ENCODE measurements at places on chromosomes 11 and 22.

DNA sequence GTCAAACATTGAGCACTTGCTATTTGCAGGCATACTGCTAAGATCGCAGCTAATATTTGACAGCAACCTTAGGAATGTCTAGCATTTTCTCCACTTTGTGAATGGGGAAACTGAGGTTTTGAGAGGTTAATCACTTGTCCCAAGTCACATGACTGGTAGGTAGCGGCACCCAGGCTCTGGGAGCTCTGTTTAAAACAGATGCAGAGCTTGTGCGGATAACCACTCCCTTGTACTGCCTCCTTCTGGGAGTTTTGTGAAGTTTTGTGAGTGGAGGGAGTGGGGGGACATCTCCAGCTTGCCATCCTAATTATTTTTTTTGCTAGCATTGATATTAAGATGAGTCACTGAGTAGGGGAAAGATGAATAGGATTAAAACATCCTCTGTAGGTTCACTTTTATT is 134.7 kb downstream of the GRIK4 start:
- no peak for DNase-seq

GRCh38 chr11:48000432-48000831 is 20.1 kb downstream of the PTPRJ start:
- no peak for DNase-seq

DNA sequence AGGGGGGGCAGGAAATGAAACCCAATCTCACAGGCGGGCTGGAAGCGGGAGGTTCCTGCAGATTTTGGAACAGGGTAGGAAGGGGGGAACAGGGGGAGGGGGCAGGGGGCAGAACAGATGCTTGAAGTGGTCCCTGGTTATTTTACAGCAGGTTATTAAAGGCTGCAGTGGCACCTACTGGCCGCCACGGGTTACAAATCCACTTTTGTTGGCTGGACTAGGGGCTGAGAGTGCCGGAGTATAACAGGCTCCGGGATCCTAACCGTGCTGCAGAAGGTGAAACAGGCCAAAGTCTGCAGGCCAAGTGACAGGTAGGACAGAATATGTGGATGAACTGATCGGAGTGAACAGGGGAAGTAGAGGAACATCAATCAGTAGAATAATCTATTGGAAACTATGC is 2.5 kb downstream of the ROBO3 start:
- peak; percentile 52 for DNase-seq

GRCh38 chr11:8091721-8092120 is 10.7 kb downstream of the TUB start:
- DNase-seq: no peak

- no peak for DNase-seq
Observed at GRCh38 chr11:9753021-9753420, 89.1 kb downstream of the SWAP70 start.

DNA sequence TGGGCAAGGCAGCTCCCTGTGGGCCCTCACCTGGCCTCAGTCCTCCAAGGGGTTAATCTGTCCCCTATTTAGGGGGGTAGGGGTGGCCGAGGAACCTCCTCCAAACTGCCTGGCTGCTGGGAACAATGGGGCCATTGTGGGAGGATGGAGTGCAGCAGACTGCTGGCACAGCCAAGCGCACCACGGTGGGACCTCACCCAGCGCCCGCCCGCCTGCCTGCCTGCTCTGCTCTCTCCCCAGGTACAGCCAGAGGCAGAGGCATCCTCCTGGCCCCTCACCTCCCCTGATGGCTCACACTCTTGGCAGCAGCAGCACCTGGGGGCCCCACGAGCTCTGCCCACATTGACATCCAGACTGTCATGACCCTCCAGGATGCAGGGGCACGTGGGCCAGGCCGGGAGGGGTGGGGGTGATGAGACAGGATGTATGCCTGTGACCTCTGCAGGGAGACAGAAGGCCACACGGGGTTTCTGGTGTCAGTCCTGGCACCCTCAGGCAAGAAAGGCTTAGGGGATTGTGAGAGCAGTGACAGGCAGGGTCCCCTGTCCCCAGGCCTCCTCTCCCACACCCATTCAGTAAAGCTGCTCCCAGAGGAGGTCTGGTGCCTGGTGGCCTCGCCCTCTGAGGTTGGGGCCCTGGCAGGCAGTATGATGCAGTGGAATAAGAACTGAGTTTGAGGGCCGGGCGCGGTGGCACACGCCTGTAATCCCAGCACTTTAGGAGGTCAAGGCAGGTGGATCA is 11.4 kb downstream of the BCL9L start:
- DNase-seq: no peak

DNA sequence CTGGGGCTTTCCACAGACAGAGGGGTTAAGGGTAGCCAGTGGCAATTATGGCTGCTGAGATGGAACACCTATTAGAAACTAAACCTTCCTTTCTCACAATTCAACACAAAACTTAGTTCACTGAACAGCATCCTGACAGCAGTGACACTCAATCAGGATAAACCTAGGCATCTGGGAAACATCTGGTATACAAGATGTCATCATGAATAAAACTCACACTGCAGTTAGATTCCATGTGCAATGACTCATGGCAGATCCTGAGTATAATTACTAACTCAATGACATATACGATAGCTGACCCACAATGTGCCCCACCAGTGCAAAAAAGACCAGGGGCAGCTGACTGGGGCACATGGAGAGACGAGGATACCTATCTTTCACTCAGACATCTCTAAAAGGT is 17.7 kb downstream of the RBFOX2 start:
- DNase-seq: no peak

DNA sequence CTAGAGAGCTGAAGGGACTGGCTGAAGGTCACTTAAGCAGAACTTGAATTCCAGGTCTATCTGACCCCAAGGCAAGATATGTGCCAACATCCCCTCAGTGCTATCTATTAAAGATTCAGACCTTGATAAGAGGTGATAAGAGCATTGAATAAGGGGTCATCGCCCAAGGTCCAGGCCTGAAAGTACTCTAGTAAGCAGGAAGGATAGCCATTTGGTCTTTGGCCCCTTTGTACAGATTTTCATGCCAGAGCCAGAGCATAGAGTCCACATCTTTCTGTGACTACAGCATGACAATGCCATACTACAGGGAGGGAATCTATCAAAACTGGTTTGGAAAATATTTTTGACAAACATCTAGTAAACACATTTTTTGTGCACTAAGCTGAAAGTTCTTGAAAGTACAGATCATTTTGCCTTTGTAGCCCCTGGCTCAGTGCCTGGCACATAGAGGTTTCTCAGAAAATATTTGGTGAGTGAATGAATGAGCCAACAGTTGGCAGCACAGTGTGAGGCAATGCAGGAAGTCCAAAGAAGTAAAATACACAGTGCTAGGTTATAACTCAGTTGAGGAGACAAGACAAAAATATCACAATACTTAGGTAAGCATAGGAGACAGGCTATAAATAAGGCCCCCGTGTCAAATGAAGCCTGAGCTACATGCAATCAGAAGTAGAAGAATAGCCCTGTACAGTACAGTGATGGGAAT is 15.1 kb upstream of the RRAS2 start:
- DNase-seq: no peak

GRCh38 chr11:134999590-134999989 is 587.5 kb upstream of the B3GAT1 start:
- no peak for DNase-seq

DNA sequence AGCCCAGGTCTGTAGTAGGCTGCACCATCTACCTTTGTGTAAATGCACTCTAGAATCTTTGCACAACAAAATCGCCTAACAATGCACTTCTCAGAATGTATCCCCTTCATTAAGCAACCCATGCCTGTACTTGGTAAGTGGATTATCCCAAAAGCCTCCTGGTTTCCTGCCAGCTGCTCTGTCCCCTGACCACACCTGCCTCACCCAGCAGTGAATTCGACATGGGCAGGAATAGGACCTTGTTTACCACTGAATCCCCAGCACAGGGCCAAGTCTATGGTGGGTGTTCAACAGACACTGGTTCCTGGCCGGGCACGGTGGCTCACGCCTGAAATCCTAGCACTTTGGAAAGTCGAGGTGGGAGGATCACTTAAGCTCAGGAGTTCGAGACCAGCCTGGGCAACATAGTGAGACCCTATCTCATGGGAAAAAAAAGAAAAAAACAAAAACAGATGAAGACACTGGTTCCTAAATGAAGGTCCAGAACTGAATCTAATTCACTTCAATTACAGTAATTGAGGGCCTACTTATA is 5.1 kb upstream of the SYCE3 start:
- DNase-seq: no peak

GRCh38 chr11:128324531-128325141 is 262.7 kb downstream of the ETS1 start:
- no peak for DNase-seq

- no peak for DNase-seq
Observed at GRCh38 chr11:115663790-115664189, 159.6 kb upstream of the CADM1 start.

DNA sequence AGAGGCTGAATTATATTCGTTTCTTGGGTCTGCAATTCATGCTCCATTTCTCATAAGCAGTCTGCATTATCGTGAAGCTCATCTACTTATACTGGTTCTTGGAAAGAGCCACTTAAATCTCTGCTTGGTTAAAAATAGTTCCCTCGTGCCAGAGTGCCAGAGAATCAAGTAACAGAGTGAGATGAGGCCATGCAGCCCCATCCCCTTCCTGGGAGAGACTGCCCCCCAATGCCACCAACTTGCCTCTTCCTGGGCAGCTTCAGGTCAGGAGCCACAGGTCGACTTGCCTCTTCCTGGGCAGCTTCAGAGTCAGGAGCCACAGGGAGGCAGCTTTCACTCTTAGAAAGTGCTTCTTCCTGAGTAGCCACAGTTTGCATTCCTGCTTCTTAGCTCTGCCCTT is 223.9 kb upstream of the ZBED5 start:
- DNase-seq: no peak

DNA sequence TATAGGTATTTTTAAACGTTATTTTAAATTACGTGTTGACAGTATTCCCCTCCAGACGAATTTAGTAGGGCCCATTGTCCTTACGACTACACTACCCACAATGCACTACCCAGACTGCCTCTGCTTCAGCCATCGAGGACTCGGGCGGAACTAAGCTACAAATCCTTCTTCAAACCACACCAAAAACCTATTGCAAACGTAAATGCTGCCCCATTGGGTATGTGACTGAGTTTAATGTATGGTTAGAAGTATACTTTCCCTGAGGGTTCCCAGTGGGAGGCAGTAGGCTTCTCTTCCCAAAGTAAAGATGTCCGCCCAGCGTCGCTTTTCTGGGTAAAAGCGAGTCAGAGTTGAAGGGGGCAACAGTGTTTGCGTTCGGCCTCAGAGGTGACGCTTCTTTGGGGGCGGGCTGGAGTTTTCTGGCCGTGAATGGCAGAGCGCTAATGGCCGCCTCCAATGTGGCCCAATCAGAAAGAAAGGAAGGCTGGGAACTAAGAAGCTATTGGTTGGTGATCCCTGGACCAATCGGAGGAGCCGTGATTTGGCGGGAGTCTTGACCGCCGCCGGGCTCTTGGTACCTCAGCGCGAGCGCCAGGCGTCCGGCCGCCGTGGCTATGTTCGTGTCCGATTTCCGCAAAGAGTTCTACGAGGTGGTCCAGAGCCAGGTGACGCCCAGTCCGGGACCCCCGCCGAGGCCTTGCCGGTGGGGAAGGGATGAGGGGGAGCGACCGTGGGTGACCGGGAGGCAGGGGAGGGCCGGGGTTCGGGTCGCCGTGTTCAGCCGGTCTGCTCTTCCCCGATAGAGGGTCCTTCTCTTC is at the start of gene CDC45:
CDC45 (plus strand) TSS at position 566 of the 818 bp plus-strand sequence; CDS start at position 615, 49 bp downstream.
- peak; percentile 95 for DNase-seq

DNA sequence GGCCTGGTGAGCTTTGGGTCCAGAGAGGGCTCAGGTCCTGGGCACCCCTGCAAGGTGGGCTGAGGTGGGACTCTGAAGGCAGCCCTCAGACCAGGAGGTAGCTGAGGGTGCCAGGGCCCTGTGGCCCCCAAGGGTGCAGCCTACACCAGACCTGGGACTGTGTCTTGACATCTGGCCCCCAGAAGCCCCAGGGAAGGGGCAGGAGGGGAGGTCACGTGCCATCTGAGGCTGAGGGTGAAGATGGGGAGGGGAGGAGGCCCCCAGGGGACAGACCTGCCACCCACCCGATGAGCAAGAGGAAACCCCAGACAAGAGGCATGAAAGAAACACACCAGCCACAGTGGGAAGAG is 520.2 kb downstream of the BRD1 start:
- DNase-seq: no peak

DNA sequence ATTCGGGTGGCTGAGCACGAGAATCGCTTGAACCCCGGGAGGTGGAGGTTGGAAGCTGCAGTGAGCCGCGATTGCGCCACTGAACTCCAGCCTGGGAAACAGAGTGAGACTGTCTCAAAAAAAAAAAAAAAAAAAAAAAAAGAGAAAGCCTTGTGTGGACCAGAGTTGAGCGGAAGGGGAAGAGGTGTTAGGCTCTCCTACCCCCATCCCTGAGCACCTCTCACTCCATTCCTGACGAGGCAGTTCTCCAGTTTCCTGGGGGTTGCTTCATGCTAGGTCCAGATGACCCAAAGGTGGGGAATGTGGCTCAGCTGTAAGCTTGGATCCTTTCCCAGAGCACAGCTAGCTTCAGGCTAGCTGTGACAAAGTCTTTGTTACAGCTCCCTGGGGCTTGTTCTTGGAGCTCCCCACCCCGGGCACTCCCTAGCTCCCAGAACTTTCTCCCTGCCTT is 8.8 kb upstream of the DNAL4 start:
- no peak for DNase-seq

DNA sequence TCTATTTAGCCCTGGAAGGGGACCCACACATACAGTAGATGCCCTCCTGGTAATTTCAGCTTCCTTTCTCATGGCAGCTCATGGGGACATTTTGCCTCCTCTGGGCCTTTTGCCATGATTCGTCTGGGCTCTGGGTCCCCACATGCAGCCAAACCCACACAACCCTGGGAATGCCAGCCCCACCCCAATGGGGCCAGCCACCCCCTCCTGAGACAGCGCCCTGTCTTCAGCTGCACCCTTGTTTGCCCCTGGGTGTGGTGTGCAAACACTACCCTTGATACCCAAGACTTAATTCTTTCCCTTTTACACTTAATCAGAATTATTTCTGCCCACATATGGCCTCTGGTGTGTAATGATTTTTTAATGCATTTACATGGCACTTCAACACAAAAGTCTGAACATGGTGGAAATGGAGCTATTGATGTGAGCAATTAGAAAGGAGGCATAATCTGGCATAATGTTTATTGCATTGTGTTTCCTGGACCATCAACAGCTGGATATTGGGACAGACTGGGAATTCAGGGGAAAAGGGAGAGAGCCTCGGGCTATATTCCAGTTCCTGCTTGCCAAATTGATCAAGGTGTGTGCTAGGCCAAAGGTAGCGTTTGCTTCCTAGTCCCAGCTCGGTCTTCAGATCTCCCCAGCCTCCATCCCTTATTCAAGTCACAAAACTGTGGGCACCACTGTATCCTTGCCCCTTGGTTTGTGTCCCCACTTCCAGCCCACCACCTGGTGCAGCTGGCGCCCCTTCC is 85.0 kb upstream of the ANO1 start:
- no peak for DNase-seq

DNA sequence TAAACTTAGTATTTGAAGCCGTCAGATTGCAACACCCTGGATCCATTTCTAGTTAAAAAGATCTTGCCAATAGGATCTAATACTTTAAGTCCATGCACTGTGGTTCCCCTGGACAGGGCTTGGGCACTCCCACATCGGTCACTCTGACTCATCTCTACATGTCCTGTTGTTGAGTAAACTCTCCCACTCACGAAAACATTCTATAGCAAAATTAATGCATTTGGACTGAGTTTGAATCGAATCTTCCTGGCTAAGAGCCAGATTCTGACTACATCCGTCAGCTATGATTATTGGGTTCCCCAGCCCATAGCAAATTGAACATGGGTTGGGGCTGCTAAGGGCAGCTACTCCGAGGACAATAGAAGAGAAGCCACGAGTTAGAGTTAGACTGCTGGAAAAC is 182.1 kb upstream of the SORL1-AS1 start:
- DNase-seq: no peak

GRCh38 chr22:38034278-38034882 is 22.8 kb upstream of the PICK1 start:
- DNase-seq: no peak

GRCh38 chr11:74366576-74366975 is 31.7 kb downstream of the PGM2L1 start:
- no peak for DNase-seq

Data from GM12891 (cell line).